ENCODE measurements at places on chromosomes 2 and 18.

DNA sequence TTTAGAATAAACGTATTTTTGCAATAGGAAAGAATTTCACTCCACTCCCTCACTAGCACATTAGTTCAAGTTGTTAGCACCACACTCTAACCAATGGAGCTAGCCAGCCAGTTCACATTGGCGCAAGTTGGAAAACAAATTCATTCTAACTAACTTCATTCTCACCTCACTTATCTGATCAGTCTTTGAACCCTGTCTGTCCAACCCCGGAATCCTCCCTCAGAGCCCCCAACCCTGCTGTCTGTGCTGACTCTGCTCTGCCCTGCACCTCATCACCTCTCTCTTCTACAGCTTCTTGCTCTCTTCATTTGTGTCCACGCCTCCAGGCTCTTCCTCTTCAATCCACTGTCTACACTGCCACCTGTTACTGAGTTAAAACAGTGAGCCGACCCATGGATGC, 356.5 kb downstream of the IRS1 start:
- no peak for DNase-seq

DNA sequence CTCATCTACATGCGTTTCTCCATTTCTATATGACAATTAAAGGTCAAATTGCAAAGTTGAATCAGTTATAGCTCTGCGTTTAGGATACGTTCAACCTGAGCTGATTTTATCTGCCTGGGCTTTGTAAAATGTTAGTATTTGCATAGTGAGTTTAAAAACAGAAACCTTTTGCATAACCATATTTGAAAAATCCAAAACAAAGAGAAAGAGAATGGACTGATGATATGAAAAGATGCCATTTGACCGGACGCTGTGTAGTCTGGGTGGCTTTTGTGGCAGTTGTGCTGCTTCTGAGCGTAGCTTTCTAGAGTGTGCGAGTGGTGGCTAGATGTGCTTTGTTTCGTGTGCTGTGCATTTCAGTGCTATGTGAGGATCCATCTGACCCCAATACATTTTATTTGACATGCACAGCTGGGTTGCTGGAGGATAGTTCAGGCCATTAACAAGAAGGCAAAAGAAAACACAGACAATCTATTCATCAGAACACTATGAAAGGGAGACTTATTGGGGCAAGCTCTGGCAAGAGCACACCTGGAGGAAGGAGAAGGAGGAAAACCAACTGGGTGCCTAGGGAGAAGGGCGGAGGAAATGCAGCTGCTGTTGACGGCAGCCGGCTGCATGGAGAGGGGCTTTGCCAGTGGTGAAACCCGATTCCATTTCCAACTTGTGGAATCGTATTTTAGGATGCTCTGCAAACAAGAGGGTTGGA, 126.8 kb downstream of the ACOXL start:
- no peak for DNase-seq

GRCh38 chr2:38138996-38139395, 63.0 kb upstream of the CYP1B1 start:
- no peak for DNase-seq

DNA sequence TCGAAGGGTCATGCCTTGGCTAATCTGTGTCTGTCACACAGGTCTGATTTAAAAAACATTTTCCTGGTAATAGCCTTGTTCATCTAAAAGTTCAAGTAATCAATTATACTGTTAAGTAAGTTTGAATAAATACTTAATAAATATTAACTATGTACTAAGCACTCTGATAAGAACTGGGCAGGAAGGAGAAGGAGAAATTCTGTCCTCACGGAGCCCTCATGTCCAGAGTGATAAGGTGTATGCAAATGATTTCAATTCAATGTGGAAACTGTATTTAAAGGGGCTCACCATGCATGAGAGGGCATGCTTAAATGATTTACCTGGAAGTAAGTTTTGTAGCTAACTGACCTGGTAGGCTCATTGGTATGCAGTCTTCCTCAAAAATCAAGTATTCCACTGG, 94.0 kb upstream of the LYPD6 start:
- DNase-seq = no peak

GRCh38 chr18:69246027-69246426, 154.7 kb upstream of the DOK6 start:
- DNase-seq = no peak

- no peak for DNase-seq
Measured at GRCh38 chr2:120612931-120613330, 122.7 kb upstream of the GLI2 start.

- DNase-seq = peak; percentile 53
Measured at GRCh38 chr18:41391616-41392595, 563.1 kb upstream of the PIK3C3 start.

DNA sequence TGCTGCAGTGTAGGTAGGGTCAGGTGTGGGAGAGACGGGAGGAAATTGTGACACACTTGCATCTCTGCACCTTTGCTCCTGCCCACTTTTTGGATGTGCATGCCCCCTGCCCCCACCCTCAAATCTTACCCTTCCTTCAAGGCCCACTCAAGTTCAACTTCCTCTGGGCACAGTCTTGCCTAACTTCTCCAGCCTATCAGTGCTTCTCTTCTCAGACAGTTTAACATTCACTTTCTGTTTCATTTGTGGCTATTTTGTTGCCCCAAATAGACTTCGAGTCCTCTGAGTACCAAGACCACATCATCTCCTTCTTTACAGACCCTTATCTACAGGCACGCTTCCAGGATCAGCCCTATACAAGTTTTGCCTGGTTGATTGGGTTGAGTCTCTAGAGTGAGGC, 2.7 kb downstream of the ST8SIA5 start:
- DNase-seq = no peak

DNA sequence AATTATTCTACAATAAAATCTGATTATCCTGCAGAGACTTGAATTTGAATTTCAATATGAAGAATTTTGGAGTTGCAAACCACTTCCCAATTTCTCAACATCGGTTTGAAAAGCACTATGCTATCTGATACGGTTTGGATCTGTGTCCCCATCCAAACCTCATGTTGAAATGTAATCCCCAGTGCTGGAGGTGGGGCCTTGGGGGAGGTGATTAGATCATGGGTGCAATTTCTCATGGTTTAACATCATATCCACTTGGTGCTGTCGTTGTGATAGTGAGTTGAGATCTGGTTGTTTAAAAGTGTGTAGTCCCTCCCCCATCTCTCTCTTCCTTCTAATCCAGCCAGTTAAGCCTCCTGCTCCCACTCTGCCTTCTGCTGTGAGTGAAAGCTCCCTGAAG, 205.7 kb downstream of the NBAS start:
- no peak for DNase-seq

- DNase-seq = peak; percentile 63
Measured at GRCh38 chr2:43273529-43273928, 47.1 kb upstream of the ZFP36L2 start.

- peak; percentile 100 for DNase-seq
Measured at GRCh38 chr2:85772019-85772745, 18.4 kb downstream of the ATOH8 start.

DNA sequence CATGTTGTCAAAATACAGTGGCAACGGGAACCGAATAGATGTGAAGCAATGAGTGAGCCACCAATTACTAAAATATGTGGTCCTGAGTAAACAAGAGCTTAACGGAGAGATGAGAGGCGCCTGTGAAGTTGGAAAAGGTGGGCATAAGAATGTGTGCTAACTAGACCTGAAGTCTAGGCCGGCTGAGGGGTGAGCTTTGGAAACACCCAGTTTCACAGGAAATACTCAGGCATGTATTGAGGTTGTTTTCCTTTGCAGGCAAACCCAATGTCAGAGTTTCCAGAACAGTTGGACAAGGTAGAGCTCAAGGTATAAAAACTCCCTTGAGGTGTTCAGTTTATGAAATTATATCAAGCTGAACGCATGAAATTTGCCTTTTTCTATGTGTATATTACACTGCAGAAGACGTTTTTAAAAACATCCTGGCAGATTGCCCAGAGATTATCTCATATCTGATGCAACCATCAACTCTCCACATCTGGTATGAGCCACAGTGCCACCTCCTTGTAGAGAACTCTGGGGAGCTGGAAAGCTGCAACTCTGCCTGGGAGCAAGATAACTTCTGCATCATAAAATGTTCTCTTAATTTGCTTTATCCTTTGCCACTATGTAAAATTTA, 3.9 kb upstream of the WDSUB1 start:
- DNase-seq = peak; percentile 93

DNA sequence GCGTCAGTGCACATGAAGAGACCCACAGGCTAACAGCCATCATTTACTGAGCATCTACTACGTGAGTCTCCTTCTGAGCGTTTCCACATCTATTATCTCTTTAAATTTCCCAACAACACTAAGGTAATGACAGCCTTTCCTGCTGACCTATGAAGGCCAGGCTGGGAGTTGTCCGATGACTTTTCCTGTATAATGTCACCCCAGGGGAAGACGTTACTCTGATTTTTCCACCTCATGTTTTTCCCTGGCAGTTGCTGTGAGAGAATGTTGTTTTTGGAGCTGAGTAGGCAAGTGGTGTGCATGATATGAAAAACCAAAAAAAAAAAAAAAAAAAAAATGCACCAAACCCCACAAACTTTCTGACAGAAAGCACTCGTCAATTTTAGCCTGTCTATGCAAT, 207.6 kb downstream of the SLC8A1 start:
- DNase-seq = no peak

DNA sequence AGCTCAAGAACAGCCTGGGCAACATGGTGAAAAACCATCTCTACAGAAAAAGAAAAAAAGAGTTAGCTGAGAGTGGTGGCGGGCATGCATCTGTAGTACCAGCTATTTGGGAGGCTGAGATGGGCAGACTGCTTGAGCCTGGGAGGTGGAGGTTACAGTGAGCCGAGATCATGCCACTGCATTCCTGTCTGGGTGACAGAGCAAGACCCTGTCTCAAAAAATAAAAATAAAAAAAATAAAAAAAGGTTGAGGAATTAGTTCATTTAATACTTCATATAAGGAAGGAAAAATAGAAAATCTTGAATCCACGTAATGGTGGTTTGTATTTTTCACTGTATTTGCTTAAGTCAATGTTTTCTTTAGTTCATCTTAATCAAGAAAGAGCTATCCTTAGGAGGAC, 241.7 kb downstream of the TGIF1 start:
- DNase-seq = no peak

DNA sequence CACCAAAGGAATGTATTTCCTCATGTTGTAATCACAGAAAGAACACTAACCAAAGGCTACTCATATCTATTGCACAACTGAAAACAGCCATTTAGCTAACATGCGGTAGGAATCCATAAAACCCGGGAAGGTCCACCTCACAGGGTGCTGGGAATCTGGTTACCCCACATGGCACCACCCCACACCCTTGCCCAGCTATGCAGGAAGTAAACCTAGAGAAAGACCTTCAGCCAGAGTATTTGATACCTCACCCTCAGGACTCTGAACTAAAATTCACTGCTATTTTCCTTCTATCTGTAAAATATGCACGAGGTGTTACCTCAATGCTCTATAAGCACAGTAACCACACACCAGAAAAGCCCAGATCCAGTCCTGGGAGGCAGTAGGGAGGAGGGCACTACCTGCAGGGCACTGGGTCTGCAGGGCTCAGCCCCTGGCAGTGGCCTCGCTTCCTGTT, 45.8 kb downstream of the PTPN2 start:
- DNase-seq = peak; percentile 88

GRCh38 chr2:14903709-14904374, 271.3 kb downstream of the LRATD1 start:
- DNase-seq = no peak

GRCh38 chr2:170695521-170696410, 19.4 kb upstream of the SP5 start:
- no peak for DNase-seq

GRCh38 chr2:205086662-205087061, 541.4 kb downstream of the PARD3B start:
- DNase-seq = no peak

DNA sequence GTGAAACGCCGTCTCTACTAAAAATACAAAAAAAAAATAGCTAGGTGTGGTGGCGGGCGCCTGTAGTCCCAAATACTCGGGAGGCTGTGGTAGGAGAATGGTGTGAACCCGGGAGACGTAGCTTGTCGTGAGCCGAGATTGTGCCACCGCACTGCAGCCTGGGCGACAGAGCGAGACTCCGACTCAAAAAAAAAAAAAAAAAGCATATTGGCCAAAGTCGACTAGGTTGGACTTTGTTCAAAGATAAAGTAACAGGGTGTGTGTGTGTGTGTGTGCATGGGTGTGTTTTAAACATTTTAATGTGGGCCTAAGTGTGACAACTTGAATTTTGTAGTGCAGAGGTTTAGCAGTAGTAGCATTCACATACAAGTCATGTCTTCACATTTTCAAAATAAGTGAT, 11.7 kb downstream of the GEMIN6 start:
- DNase-seq = no peak

GRCh38 chr2:147424766-147425165, 420.1 kb upstream of the ACVR2A start:
- no peak for DNase-seq

- no peak for DNase-seq
Measured at GRCh38 chr2:231785822-231786176, 446 bp upstream of the COPS7B start.

GRCh38 chr2:43106559-43107527, 119.6 kb downstream of the ZFP36L2 start:
- DNase-seq = peak; percentile 60

DNA sequence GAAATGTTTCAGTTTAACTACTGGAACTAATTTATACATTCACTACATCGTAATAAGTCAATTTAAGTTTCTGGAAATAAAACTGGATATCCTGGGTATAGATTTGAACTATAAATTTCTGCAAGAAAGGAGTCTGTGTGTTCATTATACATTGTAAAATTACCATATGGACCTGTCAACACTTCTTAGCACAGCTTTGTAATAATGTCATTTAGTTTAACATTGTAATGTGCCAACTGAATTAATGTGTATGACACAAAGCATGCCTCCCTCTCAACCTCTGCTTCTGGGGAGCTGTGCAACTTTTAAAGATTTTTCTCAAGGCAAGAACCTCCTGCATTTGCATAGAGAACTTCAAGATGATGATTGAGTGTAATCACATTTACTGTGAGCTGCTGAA, 213.7 kb upstream of the GALNT5 start:
- no peak for DNase-seq

- DNase-seq = no peak
Measured at GRCh38 chr2:70808983-70809958, 11.1 kb downstream of the CLEC4F start.

DNA sequence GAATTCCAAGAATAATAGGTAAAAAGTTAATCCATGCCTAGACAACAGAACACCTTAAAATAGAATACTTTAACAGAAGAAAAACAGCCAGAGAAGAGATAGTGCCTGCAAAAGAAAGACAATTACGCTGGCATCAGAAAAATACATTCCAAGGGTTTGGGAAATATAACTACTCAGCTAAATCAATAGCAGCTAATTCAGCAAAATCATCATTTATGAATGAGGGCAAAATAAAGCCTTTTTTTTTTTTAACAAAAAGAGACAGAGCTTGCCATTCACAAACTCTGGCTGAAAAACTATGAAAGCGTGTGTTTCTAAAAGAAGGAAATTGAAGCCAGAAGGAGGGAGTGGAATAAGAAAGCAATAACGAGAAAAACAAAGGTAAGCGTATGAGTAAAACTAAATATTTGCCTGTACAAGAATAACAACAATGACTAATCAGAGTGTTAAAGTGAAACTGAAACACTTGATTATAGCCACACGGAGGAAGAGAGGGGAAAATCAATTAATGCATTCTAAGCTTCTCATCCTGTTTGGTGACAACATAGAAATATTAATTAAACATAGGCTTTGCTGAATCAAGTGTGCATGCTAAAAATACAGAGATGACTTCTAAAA, 90.2 kb downstream of the EHD3 start:
- no peak for DNase-seq

Measured in fibroblast of skin of scalp (primary cell).